ENCODE measurements at places on chromosomes 4 and X. TPM values are rescaled to one million over a fixed set of nuclear protein-coding genes. Genes with fewer than 3 reads are reported as not detected.
A peak's percentile ranks its signal among the peaks of the same experiment; 100 is the strongest.

DNA sequence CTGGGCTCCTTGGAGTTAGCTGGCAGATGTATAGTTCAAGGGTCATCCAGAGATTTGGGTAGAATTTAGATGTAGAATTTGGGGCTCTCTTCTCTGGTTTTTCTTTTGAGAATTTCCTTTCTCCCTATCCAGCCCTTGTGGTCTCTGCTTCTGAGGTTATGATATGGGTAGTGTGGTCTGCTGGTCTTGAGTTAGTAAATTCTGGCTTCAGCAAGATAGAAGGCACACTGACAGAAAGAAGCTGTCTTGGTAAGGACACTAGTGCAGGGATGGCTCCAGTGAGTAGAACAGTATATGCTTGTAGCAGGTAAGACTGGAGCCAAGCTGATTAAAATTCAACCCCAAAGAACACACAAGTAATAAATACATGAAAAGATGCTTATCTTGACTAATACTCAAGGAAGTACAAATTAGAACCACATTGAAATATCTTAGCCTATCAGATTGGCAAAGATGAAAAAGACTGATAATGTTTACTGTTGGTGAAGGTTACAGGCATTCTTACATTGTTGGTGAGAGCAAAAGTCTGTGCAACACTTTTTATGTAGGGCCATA is 2.1 kb upstream of the IL9R start:
- DNase-seq, result no peak

- no peak for DNase-seq
Observed at GRCh38 chr4:119872371-119873016, 194.2 kb downstream of the MAD2L1 start.

Gene PPA2
- polyA plus RNA-seq, result 116 TPM

DNA sequence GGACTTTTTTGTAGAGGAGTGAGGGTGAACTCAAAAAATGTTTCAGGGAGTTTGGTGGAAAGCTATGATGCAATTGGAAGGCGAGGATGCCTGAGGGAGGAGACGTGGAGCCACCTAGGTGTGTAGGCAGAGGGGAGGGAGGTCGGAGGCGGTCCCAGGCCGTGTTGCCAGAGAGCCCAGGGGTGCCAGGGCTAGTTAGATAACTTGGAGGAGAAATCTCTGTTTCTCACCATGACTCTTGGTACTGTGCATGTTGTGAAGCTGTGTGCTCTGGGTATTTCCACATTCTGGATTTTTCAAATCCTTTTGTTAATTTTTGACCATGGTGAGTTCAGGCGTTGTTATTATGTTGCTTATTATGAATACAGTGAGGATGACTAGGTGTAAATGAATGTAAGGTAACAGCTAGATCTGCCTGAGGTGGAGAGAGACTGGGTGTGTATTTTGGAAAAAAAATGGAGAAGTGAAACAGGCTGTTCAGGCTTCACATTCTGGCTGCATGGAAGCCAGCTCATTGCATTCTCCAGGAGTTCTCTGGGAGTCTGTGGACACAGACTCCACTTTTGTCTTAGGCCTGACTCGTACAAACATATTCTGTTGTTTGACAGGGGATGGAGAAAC is 4.5 kb downstream of the RAB9A start:
- DNase-seq, result peak; percentile 31

GRCh38 chrX:124194199-124194598 is 138.3 kb upstream of the TEX13D start:
- DNase-seq, result no peak

DNA sequence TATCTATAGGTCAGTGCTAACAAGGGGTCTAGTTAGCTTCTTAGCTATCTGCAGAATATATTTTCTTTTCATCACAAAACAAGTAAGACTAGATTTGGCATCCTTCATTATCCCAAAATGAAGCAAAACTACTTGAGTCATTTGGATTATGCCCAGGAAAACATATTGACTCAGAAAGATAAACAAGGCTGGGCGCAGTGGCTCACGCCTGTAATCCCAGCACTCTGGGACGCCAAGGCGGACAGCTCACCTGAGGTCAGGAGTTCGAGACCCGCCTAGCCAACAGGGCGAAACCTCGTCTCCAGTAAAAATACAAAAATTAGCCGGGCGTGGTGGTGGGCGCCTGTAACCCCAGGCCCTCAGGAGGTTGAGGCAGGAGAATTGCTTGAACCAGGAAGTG is 18.0 kb upstream of the MND1 start:
- peak; percentile 62 for DNase-seq

DNA sequence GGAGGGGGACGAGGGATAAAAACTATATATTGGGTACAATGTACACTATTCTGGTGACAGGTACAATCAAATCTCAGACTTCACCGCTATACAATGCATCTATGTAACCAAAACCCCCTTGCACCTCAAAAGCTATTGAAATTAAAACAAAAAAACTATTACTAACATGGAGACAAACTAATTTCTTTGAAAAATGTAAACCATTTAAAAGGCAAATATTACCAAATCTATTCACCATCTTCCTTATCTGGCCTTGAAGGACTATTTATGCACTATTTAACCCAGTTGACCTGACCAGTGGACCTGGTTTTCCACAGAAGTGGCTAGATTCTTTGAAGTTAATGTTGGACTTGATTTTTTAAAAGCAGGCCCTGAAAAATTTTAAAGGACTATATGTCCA is 212.3 kb upstream of the RPS6KA3 start:
- DNase-seq, result no peak

DNA sequence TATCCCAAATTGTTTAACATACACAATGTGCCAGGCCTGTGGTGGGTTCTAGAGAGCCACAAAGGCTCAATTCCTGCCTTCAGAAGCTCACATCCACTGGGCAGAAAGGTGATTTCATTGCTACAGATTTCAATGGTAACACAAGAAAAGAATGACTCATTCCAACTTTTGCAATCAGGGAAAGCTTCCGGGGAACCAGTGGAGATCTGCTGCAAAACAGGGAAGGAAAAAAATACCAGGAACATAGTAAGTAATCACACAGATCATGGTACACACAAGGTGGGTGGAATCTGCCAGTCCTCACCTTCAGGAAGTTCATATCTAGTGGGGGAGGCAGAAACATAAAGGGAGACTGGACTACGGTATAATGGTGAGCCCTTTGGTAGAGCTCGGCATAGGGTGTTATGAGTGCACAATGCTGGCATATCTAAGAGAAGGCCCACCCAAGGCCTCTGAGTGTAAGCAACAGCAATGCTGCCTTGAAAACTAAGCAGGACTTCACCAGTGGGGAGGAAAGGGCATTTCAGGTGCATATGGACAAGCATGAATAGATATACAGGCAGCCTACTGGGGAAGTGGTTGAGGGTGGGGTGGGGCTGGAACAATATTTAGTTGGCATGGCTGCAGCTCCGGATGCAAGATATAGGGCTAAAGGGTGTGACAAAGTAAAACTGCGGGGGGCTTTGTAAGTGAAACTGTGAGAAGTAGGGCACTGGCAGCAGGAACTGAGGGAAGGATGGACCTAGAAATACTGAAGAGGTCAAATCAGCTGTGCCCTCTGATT is 24.2 kb downstream of the GPRIN3 start:
- peak; percentile 63 for DNase-seq

GRCh38 chr4:13539619-13540445 is 4.5 kb downstream of the NKX3-2 start:
- no peak for DNase-seq

GRCh38 chrX:82458207-82458754 is 1049.8 kb upstream of the POU3F4 start:
- no peak for DNase-seq

- DNase-seq, result no peak
Observed at GRCh38 chrX:1477801-1478458, 25.2 kb upstream of the ASMTL start.

DNA sequence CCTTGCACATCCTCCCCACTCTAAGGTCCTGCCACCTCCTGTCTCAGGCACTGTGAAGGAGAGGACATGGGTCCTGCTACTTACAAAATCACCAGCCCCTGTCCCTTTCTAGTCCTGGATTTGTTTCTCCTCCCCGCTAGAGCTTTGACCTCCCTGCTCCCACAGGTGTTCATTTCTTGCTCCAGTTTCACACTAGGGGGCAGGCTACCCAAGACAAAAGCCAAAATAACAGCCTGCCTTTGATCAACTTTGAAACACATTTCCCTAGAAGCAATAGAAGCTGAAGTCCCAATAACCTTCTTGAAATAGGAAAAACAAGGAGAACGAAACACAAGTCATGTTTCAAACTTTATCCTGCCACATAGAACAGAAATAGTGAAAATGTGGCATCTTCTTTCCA is 164.4 kb downstream of the QDPR start:
- peak; percentile 63 for DNase-seq

- DNase-seq, result peak; percentile 6
Observed at GRCh38 chrX:30065226-30065625, 150.1 kb upstream of the MAGEB2 start.

DNA sequence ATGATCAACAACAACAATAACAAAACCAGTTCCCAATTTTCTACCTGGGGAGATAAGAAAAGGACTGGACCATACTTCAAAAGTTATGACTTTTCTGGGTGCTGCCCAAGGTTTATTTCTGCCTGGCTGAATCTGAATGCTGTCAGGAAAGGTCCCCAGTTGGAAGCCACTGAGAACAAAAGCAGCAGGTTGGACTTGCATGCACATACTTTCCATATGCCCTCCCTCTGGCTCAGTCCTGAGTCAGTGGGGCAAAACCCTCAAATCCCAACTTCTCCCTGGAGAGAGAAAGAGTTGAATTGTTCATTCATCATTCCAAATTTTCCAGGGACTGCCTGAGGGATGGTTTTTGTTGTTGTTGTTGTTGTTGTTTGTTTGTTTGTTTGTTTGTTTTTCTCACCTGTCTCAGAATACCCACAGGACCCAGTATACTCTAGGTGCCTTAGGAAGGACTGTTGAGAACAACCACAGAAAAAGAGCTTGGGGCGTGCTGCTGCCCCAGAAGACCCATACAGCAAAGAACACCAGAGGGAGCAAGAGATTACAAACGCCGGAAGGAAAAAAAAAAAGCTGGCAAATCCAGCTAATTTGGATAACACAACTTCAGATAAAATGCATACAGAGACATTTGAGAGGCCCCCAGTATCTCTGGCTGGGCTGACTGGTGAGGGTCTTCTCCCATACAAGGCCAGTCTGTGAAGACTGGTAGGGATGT is 138.9 kb upstream of the INPP4B start:
- peak; percentile 61 for DNase-seq

All from GM23248 (cell line).